ENCODE measurements at places on chromosomes 6 and 20. TPM values are rescaled to one million over a fixed set of nuclear protein-coding genes. Genes with fewer than 3 reads are reported as not detected.

The CD83 gene
- 0.72 TPM for polyA plus RNA-seq

The GJA10 gene
- polyA plus RNA-seq = not detected

The SOX18 gene
- polyA plus RNA-seq = 6.4 TPM

The ERVFRD-1 gene
- 0.07 TPM for polyA plus RNA-seq

The PAX1 gene
- not detected for polyA plus RNA-seq

The THBS2 gene
- polyA plus RNA-seq = 1.7 TPM

The DLK2 gene
- polyA plus RNA-seq = 0.26 TPM

The ADGB gene
- polyA plus RNA-seq = not detected

The MYLK2 gene
- 3.8 TPM for polyA plus RNA-seq

The MDFI gene
- polyA plus RNA-seq = 5.6 TPM

The PSORS1C2 gene
- not detected for polyA plus RNA-seq

The WFDC5 gene
- not detected for polyA plus RNA-seq

The EDN1 gene
- polyA plus RNA-seq = 5.9 TPM

The SNAI1 gene
- polyA plus RNA-seq = 2.1 TPM

The ACTL10 gene
- 2.2 TPM for polyA plus RNA-seq

The MMP24 gene
- 7.3 TPM for polyA plus RNA-seq

The ZC3H12D gene
- 0.23 TPM for polyA plus RNA-seq

The DCDC2 gene
- 13.2 TPM for polyA plus RNA-seq

The OTOR gene
- not detected for polyA plus RNA-seq

The HSPA12B gene
- 6.0 TPM for polyA plus RNA-seq

The HAO1 gene
- 0.54 TPM for polyA plus RNA-seq

The CRISP3 gene
- 0.49 TPM for polyA plus RNA-seq

The TSBP1 gene
- polyA plus RNA-seq = not detected

The DSN1 gene
- polyA plus RNA-seq = 6.3 TPM

The UBD gene
- 32.2 TPM for polyA plus RNA-seq

The GJA1 gene
- polyA plus RNA-seq = 3.3 TPM

The CCDC170 gene
- polyA plus RNA-seq = 0.08 TPM

The LY6G6F gene
- polyA plus RNA-seq = not detected

The ULBP1 gene
- not detected for polyA plus RNA-seq

The TIAM2 gene
- polyA plus RNA-seq = 2.1 TPM
